ENCODE measurements at places on chromosomes 7 and 10. TPM values are rescaled to one million over a fixed set of nuclear protein-coding genes. Genes with fewer than 3 reads are reported as not detected.

Gene ZNF775
- polyA plus RNA-seq: 7.2 TPM

Gene LRRD1
- polyA plus RNA-seq: 0.34 TPM

Gene FGFBP3
- polyA plus RNA-seq: 2.6 TPM

Gene FRMPD2
- polyA plus RNA-seq: 0.27 TPM

Gene DNAH11
- polyA plus RNA-seq: 0.65 TPM

- peak; percentile 19 for DNase-seq
These were observed 89.1 kb downstream of the GFRA1 start for GRCh38 chr10:116183733-116184511.

DNA sequence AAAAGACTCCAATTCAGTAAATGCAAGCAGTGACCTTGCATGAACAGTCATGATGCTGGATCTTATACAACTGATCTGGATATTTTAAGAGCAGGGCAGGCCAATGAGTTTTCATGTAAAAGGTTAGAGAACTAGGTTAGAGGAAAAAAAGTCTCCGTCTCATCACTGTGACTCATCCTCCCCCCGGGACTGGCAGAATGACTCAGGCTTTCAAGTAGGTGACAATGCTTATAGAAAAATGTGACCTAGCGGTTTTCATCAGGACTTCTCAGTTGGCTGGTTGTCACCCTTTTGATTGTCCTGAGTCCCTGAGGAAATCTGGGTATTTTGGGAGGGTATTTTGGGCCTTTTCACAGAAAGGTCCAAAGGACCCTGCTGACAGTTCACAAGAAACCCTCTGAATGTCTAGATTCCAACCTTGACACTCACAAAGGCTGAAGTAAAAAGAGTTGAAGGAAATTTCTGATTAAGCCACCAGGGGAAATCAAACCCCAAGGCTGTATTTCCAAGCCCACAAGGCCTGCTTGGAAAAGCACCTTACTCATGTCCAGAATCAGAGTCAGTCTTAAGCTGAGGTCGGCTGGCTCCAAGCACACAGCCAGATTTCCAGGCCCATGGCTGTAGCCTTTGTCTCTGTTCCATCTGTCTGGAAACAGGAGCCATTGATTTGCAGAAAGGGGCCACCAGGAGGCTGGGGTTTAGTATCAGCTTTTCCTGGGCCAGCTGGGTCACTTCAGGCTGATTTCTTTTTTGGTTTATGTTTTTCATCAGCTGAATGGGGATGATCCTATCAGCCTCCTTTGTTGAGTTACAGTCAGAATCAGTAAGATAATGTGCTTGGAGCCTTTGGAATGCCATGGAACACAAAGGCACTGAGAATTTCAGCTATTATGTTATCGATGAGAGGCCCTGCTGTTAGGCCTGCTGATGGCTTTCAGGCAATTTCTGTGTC, 226.4 kb upstream of the HABP2 start:
- DNase-seq: peak; percentile 72

DNA sequence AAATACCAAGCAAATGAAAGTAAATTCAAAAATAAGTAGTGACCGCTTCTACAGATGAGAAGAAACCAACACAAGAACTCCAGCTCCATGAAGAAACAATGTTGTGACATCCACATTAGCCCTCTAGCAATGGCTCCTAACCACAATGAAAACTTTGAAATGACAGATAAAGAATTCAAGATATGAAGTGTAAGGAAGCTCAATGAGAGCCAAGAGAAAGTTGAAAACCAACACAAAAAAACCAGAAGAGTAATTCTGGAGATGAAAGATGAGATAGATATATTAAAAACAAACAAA, 68.2 kb upstream of the DDC start:
- DNase-seq: no peak

DNA sequence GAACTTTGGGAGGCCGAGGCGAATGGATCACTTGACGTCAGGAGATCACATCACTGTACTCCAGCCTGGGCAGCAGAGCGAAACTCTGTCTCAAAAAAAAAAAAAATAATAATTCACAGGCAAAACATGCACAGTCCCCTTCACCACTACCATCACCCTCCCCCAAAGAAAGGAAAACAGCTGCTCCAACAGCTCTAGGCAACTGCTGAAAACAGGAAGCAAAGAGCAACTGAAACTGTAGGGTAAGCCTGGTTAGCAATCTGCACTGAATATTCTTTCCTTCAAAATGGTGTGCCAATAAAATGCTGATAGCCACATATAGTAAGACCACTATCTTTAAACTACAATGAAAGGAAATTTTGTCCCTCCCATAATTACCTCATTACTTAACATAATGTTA, 11.8 kb downstream of the NT5C2 start:
- DNase-seq: peak; percentile 87

DNA sequence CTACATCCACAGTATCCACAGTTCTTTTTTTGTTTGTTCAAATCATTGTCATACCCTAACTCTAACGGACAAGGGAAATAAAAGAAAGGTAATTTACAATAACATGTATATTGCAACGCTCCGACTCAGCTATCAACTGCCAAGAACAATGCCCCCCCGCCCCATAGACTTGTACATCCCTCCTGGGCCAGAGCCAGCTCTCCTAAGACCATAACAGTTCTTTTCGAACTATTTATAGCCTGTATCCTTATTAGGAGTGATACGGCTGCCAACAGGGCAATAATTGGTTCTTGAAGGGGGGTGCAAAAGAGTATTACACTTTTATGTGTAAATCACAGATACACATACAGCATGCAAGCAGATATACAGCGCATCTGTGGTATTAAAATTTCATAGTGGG, 495.7 kb downstream of the GALNT17 start:
- DNase-seq: no peak

- DNase-seq: peak; percentile 68
These were observed 190.9 kb downstream of the BMPER start for GRCh38 chr7:34096198-34096651.

GRCh38 chr7:13875496-13876074, 113.9 kb downstream of the ETV1 start:
- DNase-seq: no peak

- DNase-seq: no peak
These were observed 64.8 kb downstream of the CALD1 start for GRCh38 chr7:134844200-134844599.

DNA sequence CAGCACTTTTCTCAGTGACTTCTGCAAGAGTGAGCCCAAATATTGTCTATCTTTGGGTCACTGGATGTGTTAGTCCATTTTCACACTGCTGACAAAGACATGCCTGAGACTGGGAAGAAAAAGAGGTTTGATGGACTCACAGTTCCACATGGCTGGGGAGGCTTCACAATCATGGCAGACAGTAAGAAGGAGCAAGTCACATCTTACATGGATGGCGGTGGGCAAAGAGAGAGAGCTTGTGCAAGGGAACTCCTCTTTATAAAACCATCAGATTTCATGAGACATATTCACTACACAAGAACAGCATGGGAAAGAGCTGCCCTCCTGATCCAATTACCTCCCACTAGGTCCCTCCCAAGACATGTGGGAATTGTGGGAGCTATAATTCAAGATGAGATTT, 6.1 kb upstream of the HSPA12A start:
- no peak for DNase-seq

DNA sequence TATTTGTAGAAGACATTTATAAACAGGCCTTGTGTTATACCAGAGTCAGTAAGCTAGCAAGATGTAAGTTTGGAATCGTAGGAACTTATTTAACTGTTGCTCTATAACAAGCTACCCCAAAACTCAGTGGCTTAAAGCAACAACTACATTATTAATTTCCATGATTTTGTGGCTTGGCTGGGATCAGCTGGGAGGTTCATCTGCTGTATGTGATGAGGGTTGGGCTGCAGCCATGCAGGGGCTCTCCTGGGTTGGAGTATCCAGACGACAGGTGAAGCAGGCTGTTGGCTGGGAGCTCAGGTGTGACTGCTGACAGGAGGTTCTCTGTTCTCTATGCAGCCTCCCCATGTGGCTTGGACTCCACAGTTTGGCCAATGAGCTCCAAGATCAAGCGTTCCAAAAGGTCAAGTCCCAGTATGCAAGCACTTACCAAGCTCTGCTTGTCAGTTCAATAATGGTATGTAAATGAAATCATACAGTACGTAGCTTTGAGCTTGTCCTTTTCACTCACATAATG, 52.4 kb downstream of the GPR26 start:
- no peak for DNase-seq

DNA sequence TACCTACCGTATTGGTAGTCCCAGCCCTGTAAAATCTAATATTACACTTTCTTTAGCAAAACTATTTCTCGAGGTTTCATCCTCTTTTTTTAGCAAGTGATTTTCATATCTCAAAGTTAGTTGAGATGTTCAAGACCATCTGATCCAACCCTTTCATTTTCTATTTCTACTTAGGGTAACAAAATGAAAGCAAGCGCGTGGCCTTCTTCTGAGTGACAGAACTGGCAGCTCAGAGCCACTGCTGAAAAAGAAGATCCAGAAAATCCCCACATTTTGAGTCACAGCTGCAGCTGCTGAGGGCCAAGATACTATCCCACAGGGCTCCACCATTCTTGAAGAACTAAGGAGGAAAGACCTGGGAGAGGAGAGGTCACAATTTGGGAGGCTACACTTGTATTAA, 24.8 kb upstream of the ZNF800 start:
- DNase-seq: no peak

GRCh38 chr7:2619116-2619515, 12.7 kb upstream of the TTYH3 start:
- DNase-seq: peak; percentile 81

Data from muscle of leg (tissue), 16 donors.